NCI-H1092 (cell line): ENCODE measurements at places on chromosomes 13 and 19.
A peak's percentile ranks its signal among the peaks of the same experiment; 100 is the strongest.

GRCh38 chr19:50728084-50728737, 5.0 kb downstream of the CLEC11A start:
- DNase-seq: no peak

GRCh38 chr13:25840261-25840660, 211.6 kb downstream of the SHISA2 start:
- DNase-seq: no peak

- DNase-seq: no peak
Measured at GRCh38 chr13:88958821-88959220, 1287.7 kb downstream of the SLITRK5 start.

- DNase-seq: peak; percentile 9
Measured at GRCh38 chr13:75902166-75903104, 266.3 kb downstream of the LMO7 start.

- no peak for DNase-seq
Measured at GRCh38 chr13:110518571-110518970, 43.0 kb downstream of the RAB20 start.

GRCh38 chr13:80039000-80039399, 301.9 kb downstream of the SPRY2 start:
- DNase-seq: no peak

DNA sequence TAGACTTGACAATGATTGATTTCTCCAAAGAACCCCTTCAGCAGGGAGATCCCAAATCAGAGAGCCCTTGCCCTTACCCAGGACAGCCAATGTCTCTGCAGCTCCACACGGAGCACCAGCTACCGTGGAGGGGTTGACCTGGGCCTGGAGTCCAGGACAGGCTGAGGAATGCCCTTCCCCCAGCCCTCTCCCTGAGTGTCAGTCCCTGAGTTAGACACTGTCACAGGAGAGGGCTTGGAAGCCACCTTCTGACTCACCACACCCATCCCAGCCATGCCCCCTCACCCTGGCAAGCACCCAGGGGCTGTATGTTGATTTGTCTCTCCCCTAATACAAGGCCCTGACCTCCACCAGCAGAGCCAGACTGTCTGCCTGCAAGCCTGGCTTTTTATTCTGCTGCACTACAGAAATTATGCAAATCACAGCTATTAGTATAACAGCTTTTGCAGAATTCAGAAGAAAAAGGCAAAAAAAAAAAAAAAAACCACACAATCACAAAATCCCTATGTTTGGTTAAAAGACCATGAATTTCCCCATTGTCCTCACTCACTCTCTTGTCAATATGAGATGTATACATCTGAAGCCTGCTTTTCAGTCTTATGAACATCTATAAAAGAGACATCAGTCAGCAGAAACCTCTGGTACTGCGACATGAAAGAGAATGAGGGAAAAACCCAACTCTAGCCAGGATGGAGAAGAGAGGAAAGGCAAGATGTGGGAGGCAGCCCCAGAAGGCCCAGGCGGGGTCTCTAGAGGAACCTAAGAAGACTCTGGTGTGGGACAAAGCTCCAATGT, 240.7 kb downstream of the UQCRFS1 start:
- no peak for DNase-seq

- DNase-seq: no peak
Measured at GRCh38 chr13:42968906-42969305, 23.1 kb downstream of the EPSTI1 start.

GRCh38 chr13:99206226-99206625, 5.6 kb downstream of the UBAC2 start:
- no peak for DNase-seq

DNA sequence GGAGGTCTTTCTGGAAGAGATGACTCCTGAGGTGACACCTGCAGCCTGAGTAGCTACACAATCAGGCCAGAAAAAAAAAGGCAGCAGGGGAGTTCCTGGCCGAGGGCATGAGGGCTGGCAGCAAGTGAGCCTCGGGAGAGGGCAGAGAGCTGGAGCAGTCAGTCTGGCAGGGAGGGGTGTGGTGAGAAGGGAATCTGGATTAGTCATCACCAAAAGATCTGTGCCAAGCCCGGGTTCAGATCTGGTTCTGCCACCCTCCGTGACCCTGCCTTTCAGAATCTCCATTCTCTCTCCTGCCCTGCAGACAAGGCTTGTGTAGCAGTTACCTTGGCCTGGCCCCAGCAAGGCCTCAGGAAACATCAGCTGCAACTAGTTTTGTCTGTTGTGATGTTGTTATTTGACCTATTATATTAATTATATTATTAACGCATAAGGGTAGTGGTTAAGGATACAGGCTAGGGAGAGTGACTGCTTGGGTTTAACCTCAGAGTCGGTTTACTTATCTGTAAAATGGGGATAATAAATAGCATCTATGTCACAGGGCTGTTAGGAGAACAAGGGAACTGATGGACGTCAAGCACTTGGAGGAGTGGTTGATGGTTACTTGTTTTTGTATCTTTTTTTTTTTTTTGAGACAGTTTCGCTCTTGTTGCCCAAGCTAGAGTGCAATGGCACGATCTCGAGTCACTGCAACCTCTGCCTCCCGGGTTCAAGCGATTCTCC, 2.7 kb upstream of the CAPNS1 start:
- DNase-seq: peak; percentile 22

DNA sequence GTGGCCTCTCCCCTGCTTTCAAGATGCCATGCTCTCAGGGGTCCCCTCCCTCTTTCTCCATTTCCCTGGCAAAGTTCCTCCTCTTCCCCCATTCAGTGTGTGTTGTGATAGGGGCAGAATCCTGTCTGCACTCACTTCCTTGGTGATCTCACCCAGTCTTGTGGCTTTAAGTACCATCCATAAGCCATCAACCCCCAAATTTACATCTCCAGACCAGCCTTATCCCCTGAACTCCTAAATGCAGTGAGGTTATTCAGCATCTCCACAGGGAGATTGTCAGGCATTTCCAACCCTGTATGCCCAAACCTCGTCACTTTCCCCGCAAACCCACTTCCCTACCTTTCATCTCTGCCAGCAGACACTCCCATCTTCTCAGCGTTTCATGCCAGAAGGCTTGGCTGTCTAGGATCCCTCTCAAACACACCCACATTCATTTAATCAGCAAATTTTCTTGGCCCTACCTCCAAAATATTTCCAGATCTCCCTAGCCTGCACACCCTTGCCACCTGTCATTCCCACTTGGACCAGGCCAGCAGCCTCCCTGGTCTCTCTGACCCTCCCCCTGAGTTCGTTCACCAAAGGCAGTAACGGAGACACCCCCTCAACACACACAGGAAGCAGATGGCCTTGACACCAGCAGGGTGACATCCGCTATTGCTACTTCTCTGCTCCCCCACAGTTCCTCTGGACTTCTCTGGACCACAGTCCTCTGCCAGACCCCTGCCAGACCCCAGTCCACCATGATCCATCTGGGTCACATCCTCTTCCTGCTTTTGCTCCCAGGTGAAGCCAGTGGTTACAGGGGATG, at the start of gene HCST:
Gene HCST (plus strand): TSS at position 676 of the 808 bp plus-strand sequence. CDS start 65 bp downstream, at position 741.
- DNase-seq: no peak

DNA sequence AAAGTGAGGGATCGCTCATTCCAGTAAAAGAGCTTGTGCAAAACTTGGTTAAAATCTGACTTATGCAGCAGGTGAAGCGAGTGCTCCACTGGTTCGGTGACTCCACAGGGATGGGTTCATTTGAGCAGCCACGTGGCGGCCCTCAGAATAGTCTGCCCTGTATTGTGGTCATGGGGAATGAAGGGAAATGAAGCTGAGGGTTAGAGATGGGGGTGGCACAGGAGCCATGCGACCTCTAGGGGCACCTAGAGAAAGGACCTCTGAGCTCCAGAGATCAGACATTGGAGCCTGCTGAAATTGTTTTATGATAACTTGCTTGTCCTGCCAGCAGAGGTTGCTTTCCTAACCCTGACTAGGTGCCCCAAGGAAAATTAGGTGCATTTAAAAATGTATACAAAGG, 26.6 kb downstream of the CBY2 start:
- no peak for DNase-seq

DNA sequence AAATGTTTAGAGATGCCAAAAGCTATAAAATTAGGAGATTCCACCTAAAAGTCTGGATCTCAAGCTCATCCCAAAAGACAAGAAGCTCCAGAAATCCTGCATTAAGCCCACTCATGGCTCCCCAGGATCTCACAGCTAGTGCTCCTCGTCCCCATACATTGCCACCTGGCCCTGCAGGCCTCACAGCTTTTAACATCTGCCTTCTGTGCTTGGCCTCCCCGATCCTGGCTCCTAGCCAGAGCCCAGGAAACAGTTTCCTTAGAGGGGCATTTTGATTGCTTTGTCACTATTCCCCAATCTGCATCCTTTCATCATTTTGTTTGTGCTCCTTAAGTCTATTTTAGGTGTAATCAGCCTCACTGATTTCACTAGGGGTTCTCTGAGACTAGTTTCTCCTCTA, 14.5 kb upstream of the DCT start:
- DNase-seq: peak; percentile 36

DNA sequence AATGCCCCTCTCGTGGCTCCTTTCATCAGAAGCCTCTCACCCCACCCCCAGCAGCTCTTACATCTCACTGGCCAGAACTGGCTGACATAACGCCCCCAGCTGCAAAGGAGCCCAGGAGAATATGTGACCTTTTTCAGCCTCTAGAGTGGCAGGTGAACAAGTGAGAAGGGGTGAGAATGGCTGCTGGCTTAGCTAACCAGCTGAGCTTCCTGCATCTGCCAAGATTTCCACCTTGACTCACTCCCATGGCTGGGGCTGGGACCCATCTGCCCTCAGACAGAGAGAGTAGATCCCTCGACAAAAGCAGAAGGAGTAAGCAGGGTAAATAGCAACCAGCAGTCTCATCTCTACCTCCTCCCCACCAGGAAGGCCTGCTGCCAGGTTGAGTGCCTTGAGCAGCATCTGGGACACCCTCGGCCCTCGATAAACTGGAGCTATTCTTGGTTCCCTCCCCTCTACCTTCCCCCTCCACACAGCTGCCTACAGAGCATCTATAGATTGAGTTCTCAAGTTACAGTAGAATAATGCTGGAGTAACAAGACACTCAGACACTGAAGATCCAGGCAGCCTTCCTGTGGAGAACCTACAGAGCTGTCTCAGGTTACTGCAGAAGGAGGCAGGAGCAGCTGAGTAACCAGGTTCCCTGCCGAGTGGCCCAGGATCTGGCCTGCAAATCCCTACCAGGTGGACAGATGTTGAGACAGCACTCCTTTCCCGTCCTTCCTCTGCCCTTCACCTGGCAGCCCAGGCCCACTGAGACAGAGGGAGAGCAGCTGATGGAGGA, 15.5 kb downstream of the KASH5 start:
- peak; percentile 48 for DNase-seq

DNA sequence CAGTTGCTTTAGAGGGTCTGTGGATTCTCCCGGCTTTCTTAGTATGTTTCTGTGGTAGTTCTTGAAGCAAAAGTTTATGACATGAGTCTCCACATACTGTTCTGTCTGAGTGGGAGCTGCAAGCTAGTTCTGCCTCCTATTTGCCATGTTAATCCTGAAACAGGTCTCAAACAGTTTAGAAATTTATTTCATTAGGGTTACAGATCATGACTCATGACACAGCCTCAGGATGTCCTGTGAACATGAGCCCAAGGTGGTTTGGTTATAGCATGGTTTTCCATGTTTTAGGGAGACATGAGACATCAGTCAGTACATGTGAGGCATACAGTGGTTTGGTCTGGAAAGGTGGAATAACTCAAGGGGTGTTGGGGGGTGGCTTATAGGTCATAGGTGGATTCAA, 77.5 kb downstream of the FNDC3A start:
- DNase-seq: no peak

- DNase-seq: no peak
Measured at GRCh38 chr13:47039106-47039505, 142.3 kb upstream of the HTR2A start.

- no peak for DNase-seq
Measured at GRCh38 chr19:14375582-14376291, 5.5 kb upstream of the ADGRE5 start.

- peak; percentile 80 for DNase-seq
Measured at GRCh38 chr19:7680606-7681339, at the start of gene TRAPPC5. TRAPPC5 (plus strand) TSS chr19:7680833; CDS start chr19:7682254, 1,421 bp downstream.

DNA sequence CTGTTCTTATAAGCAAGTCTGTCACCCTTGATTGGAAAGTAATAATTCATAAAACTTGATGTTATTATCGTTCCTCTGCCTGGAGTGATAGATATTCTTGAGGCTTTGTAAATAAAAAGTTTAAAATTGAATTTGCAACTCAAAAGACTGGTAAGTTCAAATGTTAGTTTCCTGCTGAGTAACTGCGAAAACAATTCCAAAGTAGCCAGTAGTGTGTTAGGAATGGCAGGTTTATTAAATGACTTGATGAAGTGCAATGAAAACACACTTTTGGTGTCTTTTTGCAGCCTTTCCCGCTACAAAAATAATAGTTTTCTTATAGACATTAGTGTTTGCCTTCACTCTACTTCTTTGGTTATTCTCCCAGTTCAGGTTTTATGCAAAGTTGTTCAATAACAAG, 299.3 kb downstream of the DLEU7 start:
- no peak for DNase-seq

- DNase-seq: no peak
Measured at GRCh38 chr19:34244611-34245299, 9.6 kb upstream of the GARRE1 start.

DNA sequence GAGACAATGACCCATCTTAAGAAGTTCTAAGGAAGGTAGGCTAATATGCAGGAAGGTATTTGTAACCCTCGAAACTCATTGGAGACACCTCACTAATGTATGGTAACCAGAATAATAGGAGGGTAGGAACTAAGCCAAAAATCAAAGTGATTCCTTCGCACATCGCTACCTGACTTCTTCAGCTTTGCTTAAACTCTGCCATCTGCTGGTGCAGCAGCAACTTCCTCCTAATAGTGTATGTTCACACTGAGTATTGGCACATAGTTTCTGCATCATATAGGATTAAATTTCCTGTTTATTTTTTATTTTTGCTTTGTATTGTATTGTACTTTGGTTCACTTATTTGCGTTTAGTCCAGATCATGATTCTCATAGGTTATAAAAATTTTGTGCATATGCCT, 676.2 kb downstream of the GPC5 start:
- DNase-seq: peak; percentile 10

DNA sequence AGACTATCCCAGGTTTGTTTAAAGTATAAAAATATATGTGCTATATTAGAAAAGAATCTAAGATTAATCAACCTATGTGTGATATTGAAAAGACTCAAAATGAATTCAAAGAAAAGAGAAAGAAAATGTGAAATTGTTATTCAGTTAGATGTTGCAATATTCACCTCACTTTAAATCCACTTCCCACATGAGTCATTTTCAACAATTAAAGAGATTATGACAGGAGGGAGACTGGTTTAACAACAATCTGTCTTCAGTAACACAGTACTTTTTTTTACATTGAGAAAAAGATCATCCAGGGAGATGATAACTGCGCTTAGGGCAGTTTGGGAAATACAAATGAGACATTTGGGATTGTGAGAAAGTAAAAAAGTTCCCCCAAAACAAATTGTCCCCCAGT, 1246.2 kb downstream of the SLITRK1 start:
- no peak for DNase-seq

GRCh38 chr13:30026093-30026492, 175.7 kb upstream of the UBL3 start:
- no peak for DNase-seq

DNA sequence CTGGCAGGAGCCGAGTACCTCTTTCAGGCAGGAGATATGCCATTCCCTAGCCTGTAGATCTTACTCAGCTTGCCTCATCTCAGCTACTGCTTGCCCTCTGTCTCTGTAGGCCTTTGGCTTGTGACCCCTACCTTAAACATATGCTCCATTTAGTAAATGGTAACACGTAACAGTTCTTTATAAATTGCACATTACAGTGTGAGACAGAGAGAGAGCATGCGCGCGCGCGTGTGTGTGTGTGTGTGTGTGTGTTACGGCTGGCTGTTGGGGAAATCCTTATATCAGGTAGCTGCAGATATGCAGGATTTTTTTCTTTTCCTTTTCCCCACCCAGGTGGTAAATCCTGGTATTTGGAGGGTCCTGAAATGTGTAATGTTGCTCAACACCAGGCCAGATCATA, 4.2 kb downstream of the SPINT2 start:
- DNase-seq: no peak

GRCh38 chr13:80524447-80525215, 183.7 kb upstream of the SPRY2 start:
- DNase-seq: no peak
